ENCODE measurements at places on chromosomes 6 and 20.

- no peak for DNase-seq
Measured at GRCh38 chr20:45067558-45067957, 33.4 kb downstream of the KCNS1 start.

DNA sequence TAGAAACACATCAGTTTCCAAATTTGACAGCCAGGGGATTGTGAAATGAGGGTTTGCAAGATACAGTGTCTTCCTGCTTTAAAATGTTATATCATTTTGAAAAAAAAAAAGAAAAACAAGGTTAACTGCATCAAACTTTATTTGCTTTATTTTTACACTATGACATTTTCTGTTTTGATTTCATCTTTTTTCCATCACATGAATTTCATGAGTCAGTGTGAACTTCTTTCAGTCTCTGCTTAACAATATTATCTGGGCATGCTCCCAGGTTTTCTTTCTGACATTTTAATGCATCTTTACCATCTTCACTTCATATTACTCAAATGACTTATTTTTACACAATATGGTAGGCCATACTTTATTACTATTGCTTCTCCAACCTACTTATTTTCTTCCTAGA, 1.9 kb downstream of the NCOA7 start:
- DNase-seq, result no peak

GRCh38 chr20:2873747-2874041, 413 bp downstream of the PTPRA start:
- DNase-seq, result peak; percentile 61

DNA sequence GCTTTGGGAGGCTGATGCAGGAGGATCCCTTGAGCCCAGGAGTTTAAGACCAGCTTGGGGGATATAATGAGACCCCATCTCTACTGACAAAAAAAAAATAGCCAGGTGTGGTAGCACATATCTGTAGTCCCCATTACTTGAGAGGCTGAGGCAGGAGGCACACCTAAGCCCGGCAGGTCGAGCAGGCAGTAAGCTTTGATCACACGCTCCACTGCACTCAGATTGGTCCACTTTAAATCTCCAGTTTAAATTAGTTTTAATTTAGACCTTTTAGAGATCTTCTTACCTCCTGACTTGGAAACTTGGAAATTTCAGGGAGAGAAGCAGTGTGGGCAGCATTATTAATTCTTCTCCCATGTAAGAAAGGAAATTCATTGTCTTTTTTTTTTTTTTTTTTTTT, 16.8 kb upstream of the PLCB4 start:
- DNase-seq, result no peak

- no peak for DNase-seq
Measured at GRCh38 chr6:21352131-21352530, 241.4 kb upstream of the SOX4 start.

GRCh38 chr6:131041814-131042213, 21.2 kb downstream of the EPB41L2 start:
- DNase-seq, result no peak

GRCh38 chr6:63600136-63600535, 27.9 kb downstream of the LOC128125822 start:
- no peak for DNase-seq

- no peak for DNase-seq
Measured at GRCh38 chr20:62696434-62696957, 12.1 kb upstream of the NTSR1 start.

DNA sequence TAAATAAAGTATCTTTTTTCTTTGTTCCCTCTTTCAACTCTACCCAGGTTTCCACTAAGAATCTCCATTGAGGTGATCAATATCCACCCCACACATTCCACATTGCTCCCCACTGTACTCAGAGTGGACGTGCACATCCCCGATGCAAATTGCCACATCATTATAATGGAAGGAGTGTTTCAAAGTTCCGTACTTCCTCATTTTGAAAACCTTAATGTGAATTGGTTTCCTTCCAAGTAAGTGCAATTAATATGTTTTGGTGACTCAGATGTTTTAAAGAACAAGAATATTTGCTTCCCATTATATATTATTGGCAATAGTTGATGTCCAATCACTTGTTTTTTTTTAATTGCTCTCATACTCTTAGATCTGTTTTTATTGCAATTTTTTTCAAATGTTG, 463.6 kb downstream of the HACE1 start:
- DNase-seq, result no peak

- no peak for DNase-seq
Measured at GRCh38 chr6:147023581-147023980, 180.6 kb upstream of the STXBP5 start.

DNA sequence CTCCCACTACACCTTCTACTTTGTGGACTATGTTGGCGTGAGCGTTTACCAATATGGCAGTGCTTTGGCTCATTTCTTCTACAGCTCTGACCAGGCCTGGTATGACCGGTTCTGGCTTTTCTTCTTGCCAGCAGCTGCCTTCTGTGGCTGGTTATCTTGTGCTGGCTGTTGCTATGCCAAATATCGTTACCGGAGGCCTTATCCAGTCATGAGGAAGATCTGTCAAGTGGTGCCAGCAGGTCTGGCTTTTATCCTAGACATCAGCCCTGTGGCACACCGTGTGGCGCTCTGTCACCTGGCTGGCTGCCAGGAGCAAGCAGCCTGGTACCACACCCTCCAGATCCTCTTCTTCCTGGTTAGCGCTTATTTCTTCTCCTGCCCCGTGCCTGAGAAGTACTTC, 16.5 kb upstream of the EFHC1 start:
- no peak for DNase-seq

GRCh38 chr20:4973330-4974097, 27.8 kb downstream of the SLC23A2 start:
- DNase-seq, result no peak

DNA sequence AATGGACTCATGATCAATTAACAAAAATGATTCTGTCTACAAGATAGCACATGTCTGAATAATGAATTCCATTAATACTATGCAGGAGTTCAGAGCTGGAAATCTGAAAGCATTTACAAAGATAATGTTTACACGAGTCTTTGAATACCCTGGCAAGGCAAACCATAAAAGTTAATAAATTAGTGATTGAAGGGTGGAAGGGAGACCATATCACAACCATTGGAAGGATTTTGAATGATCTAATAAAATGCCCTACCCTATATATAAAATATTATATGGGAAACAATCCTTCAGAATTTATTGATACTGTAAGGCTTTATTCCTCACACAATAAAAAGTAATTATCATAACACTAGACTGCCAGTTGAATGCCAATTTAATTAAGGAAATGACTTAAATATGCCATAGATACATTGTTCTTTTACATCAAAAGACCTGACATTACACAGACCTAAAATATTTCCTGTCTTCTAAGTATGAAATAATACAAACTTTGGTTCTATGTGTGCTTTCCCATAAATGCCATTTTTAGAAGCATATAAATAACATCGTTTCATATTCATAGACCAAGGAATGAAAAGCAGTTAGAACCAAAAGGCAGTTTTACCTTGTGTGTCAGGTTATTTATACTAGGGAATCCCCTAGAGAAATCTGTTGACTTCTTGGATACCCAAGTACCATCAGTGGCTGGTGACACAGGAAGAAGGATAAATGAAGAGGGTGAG, 249.2 kb upstream of the MARCKS start:
- DNase-seq, result no peak

DNA sequence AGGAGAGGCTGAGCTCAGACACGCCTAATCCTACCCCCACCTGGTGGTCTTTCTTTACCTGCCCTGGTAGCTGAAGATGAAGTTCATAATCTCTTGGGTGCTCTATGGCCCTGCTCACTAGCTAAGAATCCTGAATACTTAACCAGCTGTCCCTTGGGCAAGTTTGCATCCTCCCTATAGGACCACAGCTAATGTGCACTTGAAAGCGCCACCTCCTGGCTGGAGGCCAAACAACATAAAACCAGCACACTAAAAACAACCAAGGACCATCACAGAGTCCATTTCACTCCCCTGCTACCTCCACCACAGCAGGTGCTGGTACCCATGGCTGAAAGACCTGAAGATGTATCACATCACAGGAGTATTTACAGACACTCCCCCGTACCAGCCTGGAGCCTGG, 155.5 kb upstream of the SLC24A3 start:
- no peak for DNase-seq

DNA sequence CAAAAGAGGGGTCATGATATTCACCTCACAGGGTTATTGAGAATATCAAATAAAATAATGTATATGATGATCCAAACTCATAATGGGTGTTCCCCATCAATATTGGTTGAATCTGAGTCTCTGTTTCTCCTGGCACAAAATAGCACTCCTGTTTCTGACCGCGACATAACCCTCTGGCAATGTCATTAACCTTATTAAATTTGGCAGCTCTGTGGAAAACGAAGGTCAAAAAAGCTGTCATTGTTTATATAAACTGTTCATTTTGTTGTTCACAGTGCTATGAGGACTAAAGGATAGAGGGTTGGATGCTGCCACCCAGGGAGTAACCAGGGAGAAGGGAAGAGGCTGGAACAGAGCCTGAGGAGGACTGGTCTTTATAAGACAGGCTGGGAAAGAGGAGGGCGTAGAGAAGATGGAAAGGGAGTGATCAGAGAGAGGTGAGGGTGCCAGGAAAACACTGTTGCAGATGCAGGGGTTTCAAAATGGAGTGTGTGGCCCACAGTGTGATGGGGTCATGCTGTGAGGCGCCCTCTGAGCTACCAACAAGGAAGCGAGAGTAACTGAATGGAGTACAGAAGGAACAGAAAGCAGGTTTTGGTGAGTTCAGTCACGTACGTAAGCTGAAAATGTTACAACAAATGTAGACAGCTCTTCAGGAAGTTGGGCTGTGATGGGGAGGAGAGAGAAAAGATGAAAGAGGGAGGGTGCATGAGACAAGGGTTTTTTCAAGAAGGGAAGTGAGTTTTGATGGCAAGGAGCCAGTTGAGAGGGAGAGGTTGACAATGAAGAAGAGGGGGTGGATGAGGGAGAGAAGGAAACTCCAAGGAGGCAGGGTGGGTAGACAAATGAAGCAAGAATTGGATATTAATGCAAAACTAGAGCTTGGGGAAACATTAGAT, 251.6 kb upstream of the TAB2 start:
- DNase-seq, result no peak

DNA sequence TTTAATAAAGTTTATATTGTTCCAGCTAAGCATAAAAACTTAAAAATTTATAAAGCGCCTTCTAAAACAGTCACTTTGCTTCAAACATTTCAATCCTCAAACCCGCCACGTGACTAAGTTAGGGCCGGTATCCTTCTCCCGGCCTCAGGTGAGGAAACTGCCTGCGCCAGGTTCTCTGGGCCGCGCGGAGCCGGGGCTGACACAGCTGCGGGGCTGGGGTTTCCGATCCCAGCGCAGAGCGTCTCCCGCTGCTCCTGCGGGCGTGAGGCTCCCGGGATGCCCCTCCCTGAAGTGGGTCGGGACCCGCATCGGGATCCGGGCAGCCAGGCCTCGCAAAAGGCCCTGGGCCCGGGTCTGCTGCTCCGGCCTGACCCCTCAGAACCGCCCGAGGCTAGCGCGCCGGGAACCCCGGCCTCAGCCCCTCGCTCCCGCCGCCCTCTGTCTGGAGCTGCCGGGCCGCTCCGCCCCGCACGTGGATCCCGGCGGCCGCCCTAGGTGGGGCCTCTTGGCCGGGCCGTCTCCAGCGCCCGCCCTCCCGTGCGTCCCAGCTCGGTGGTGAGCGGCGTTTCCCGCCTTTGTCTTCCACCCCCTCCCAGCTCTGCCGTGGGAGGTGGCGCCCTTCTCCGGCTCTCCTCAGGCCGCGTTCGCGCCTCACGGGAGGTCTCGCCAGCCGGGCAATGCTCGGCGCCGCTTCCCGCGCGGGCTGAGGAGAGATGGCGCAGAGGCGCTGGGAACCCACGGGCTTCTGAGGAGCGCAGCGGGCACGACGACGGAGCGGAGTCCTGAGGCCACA, 267.9 kb downstream of the DLL1 start:
- no peak for DNase-seq

- DNase-seq, result no peak
Measured at GRCh38 chr20:44009679-44009992, 95.0 kb downstream of the TOX2 start.

- no peak for DNase-seq
Measured at GRCh38 chr6:144035416-144035815, 27.4 kb upstream of the PLAGL1 start.

DNA sequence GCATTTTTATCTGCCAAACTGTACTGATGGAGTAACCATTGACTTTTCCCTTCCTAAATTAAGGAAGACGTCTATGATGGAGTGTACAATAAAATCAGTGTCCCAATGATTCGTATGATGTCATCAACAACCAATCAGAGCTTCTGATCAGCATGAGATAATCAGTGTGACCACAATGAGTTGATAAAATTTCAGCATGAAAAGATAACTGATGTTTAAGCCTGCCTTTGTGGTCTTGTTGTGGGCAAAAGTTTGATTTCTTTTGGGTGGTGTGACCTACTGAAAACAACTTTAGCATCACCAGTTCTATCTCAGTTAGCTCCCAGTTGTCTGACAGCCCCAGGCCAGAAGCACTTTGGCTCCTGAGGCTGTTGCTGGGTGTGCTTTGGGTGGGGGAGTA, 3.3 kb downstream of the PCIF1 start:
- DNase-seq, result no peak

- no peak for DNase-seq
Measured at GRCh38 chr20:8139899-8140298, 7.8 kb downstream of the PLCB1 start.

- no peak for DNase-seq
Measured at GRCh38 chr20:54260116-54260515, 52.2 kb downstream of the PFDN4 start.

- DNase-seq, result no peak
Measured at GRCh38 chr6:160135907-160136655, 14.5 kb downstream of the SLC22A1 start.

DNA sequence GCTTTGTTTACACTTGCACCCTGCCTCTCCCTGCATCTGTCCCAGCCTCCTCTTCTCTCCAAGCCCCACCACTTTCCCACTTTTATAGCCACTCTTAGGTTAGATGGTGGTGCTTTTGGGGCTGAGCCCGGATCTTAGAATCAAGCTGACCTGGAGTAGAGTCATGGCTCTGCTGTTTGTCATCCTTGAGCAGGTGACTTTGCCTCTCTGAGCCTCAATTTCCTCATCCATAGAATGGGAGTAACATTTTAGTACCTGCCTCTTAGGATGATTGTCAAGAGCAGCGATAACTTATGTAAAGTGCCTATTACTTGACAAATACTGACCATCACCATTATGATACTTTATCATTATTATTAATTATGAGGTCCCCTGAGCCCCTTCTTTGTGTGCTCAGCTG, 48.2 kb downstream of the CPNE5 start:
- DNase-seq, result no peak

- no peak for DNase-seq
Measured at GRCh38 chr6:158780988-158781691, 38.0 kb downstream of the EZR start.

DNA sequence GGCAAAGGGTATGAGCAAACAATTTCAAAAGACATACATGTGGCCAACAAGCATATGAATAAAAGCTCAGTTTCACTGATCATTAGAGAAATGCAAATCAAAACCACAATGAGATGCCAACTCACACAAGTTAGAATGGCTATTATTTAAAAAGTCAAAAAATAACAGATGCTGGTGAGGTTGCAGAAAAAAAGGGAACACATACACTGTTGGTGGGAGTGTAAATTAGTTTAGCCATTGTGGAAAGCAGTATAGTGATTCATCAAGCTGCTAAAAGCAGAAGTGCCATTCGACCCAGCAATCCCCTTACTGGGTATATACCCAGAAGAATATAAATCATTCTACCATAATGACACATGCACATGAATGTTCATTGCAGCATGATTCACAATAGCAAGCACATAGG, 6.7 kb upstream of the KHDC1L start:
- no peak for DNase-seq

All from neural crest cell (in vitro differentiated cells).